ENCODE measurements at places on chromosomes 1 and 21.

DNA sequence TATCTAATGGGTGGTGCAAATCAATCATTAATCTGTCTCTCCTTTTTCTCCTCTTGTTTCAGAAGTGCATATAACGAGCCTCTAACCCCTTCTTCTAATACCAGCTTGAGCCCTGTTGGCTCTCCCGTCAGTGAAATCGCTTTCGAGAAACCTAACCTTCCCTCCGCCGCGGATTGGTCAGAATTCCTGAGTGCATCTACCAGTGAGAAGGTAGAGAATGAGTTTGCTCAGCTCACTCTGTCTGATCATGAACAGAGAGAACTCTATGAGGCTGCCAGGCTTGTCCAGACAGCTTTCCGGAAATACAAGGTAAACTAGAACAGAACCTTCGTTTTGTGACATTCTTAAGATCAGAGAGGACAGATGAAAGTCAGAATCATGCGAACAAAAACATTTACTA is 25.3 kb upstream of the VAMP3 start:
- no peak for DNase-seq

DNA sequence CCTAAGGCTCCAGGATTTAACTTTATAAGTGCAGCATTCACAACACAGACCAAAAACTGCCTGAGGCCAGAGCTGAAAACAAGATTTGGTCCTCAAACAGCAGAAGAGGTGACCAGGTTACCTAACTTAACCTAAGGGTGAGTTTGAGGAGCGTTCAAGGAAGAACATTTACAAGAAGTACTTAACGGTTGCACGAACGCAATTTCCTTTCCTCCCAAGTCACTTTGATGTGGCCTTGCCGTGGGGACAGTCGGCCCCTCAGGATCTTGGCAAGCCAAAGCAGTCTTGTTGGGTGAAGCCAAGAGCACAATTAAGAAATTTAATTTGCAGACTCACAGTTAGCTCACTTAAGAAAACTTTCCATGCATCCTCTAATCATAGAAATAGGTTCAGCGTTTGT is 202.6 kb upstream of the COA6 start:
- DNase-seq, result no peak

DNA sequence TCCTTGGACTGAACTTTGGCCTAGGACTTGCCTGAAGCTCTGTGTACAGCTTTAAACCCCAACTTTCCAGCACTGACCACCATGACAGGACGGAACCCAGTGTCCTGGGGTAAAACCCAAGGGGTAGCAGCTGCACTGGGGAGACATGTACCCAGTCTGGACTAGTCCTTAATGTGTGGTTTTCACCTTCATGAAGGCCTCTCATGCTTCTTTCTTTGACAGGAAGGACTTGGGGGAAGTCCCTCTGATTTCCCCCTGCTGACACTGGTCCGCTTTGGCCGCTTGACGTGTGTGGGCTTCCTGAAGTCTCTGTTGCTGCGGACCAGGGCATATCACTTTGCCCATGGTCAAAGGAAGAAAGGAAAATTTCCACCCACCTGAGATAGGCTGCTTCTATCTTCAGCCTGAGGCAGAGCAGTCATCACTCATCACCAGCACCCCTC is 66.3 kb upstream of the PRDX6 start:
- DNase-seq, result no peak

DNA sequence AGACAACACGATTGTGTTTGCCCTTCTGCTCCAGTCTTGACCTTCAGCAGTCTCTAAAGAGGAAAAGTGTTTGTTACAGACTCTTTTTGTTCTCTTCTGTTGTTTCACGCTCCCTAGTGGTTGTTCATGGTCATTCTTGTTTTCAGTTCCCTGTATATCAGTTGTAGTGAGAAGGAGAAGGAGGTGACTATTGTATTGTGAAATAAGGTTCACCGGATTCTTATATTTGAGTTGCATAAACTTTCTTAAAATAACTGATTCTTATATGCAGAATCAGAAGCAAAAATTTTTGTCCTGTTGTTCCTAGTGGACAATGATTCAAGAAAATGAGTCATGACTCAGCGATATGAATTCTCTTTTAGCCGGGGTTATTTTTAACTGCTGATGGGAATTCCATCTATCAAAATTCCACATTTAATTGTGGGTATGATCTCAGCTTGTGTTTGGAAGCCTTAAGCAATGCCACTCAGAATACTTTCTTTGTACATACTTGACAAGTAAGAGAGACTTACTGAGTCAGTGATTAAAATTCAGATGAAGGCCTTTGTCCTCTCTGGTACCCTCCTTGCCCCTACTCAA is 152.2 kb downstream of the CLEC20A start:
- peak; percentile 49 for DNase-seq

- DNase-seq, result no peak
These were observed 32.6 kb downstream of the LRP8 start for GRCh38 chr1:53295295-53295694.

- no peak for DNase-seq
These were observed 7.5 kb downstream of the SELENOF start for GRCh38 chr1:86906419-86906818.

GRCh38 chr21:30829659-30830058 is at the start of gene KRTAP7-1:
KRTAP7-1 (minus strand) TSS chr21:30829759; CDS start chr21:30829698, 61 bp downstream.
- no peak for DNase-seq

DNA sequence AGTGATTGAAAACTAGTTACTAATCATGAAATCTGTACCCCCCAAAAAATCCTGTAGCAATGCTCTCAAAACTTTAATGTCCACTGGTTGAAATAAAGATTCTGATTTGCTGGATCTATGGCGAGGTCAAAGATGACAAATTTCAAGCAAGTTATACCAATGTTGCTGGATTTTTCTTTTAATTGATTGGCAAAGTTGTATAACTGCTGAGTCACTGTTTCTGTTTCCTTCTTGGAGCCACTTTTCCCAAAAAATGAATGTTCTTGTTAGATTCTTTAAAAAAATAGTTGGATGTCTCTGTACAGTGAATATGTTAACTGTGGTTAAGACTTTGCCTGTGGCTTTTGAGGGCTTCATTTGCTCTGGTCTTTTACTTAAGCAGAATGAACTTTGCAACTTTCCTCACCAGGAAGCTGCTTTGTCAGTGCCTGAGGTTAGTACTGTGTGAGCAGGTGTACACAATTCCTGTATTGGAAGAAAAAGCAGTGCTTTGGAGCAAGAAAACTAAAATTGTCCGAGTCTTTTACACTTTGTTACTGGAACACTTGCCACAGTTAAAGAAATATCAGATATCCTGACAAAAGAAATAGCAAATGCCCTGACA is 1211.9 kb downstream of the MRPL39 start:
- DNase-seq, result no peak

- DNase-seq, result no peak
These were observed 77.8 kb downstream of the TIAM1 start for GRCh38 chr21:31266241-31266640.

GRCh38 chr1:63780565-63780964 is 6.7 kb downstream of the ROR1 start:
- DNase-seq, result no peak

DNA sequence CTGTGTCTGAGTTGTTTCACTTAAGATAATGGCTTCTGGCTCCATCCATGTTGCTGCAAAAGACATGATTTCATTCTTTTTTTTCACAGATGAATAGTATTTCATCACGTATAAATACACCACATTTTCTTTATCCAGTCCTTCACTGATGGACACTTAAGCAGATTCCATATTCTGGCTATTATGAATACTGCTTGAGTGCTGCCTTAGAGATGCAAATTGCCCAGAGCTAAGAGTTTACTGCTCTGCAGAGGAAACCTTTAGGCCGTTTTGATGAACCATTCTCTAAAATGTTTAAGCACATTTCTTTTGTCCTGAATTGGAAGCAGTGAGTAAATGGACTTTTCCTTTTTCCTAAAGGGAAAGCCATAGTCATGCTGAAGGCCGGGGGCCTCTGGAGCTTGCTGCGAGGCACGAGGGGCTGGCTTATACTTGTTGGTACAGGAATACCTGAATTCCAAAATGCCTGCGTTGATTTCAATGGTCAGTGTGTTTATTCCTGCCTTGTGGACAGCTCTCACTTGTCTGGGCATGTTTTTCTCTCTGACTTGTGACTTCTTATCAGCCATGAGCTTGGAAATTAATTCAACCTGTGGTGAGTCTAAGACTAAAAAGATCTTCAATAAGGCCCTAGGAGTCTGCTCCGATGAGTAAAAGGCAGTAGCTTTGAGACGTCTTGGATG is 201.0 kb upstream of the MAP1LC3C start:
- no peak for DNase-seq

- DNase-seq, result no peak
These were observed 582.5 kb downstream of the USP25 start for GRCh38 chr21:16312321-16312720.

DNA sequence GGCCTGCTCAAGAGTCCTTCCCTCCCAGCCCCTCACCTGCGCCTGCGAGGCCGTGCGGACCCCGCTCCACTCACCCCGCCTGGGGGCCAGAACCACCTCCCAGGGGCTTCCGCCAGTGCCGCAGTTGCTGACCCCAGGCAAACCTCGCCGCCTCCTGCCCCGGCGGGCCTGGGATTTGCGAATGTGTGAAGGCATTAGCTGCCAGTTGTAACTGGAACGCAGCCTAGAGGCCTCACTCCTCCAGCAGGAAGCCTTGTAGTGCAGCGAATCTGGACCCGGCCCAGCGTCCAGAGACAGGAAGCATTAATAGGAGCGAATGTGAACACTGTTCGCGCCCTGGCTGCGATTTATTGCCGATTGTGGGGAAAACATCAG is 140.9 kb upstream of the ARHGEF16 start:
- peak; percentile 70 for DNase-seq

GRCh38 chr1:97270508-97271307 is 549.1 kb downstream of the PTBP2 start:
- no peak for DNase-seq

DNA sequence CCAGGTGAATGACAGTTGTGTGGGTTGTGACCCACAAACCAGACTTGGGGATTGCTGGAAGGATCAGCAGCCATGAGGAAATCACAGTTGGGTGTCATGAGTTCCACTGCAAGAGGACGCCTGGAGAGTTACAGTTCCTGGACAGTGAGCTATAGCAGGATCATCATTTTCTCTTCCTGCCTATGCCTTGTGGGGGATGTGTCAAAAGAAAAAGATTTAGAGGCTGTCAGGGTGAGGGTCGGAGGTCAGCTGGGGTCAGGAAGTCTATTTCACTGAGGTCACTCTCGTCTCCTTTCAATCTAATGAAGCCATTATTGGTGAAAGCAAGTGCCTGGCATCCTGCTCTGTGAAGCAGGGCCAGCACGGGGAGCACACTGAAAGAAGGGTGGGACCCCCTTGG is 7.0 kb upstream of the LIN28A start:
- no peak for DNase-seq

- DNase-seq, result no peak
These were observed 47.0 kb downstream of the USP25 start for GRCh38 chr21:15776818-15777217.

GRCh38 chr1:162921311-162921710 is 60.3 kb upstream of the CCDC190 start:
- DNase-seq, result no peak

GRCh38 chr1:5563861-5564577 is 428.2 kb downstream of the NPHP4 start:
- DNase-seq, result no peak

DNA sequence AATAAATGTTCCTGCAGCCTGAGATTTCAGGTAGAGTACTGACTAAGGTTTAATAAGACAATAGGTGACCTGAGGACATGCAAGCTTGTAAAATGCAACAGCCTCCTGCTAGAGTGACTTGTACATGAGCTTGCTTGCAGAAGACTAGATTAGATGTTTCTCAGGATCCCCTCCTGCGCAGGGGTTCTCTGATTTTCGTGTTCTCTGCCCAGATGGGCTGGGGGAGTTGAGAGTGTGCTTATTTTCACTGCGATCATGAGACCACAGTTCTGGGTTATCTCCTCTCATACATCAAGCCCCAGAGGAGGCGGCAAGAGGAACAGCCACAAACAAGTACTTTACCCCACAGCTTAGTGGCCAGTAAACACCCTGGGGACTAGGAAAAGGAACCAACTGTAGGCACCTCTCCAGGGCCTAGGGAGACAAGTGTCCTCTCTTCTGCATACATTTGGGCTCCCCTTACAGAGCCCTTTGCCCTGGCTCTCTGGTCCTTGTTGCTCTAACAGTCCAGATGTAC is 8.0 kb downstream of the TMEM81 start:
- DNase-seq, result no peak

- no peak for DNase-seq
These were observed 135.0 kb upstream of the NFIA start for GRCh38 chr1:60947367-60947766.

DNA sequence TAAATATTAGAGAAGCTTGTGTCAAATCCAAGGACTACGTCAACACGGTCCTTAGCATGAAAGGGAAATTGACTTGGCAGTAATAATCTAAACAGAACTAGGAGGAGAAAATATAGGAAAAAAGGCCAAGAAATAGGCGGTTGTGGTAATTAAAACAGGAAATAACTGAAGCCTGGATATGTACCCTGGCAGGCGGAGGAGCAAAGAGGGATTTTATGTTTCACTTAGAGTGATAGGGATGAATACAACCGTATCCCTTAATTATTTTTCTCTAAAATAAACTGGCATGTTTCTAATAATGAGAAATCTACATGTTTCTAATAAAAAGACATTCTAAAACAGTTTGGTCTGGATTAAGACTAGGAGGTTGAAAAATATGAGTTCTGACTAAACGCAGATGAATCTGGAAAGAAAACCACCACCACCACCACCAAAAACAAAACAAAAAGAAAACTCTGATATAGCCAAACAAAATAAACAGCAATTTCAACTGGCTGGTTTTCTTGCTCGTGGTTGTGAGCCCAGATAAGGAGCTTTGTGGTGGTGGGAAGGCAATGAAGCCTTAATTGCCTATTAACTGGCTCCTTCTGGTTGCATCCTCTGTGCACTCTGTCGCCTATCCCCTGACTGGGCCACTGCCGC is 334.2 kb upstream of the SNX7 start:
- peak; percentile 16 for DNase-seq

DNA sequence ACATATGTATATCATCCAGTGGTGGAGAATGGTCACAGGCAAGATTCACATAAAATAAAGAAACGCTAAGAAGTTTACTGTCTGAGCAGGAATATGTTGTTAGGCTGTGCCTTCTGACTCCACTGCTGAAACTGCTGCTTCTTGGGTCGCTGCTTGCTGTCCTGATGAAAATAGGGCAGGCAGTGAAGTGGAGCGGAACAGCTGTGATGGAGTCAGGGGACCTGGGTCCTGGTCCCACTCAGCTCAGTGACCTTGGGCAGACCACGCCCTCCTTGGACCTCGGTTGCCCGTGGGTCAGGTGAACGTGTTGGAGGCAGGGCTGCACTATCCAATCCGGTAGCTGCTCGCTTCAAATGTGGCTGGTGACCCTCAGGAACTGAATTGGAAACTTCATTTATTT is 33.4 kb upstream of the IFFO2 start:
- peak; percentile 61 for DNase-seq

DNA sequence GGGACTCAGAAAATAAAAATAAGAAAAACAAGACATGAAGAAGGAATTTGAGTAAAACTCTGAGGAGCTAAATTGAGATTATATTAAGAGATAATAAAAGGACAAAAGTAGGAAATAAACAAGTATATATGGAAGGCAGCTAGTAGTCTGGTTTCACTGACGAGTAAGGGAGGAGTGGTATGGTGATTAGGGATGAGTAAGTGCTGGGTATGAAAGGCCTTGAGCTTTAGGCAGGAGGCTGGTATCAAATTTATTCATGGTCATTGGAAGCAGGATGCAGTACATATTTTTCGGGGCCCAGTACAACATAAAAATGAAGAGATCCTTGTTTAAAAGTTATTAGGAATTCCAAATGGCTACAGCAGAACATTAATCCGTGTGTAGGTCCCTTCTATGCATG is 789.7 kb upstream of the PRMT6 start:
- no peak for DNase-seq

All from retina (tissue), 1 donor.